Stimulated activated CD8-positive, alpha-beta memory T cell treated with anti-CD3 and anti-CD28 coated beads, Interleukin-7, amount 100 ng/mL, for 1 hour (primary cell): ENCODE measurements at places on chromosomes 5 and 9.

DNA sequence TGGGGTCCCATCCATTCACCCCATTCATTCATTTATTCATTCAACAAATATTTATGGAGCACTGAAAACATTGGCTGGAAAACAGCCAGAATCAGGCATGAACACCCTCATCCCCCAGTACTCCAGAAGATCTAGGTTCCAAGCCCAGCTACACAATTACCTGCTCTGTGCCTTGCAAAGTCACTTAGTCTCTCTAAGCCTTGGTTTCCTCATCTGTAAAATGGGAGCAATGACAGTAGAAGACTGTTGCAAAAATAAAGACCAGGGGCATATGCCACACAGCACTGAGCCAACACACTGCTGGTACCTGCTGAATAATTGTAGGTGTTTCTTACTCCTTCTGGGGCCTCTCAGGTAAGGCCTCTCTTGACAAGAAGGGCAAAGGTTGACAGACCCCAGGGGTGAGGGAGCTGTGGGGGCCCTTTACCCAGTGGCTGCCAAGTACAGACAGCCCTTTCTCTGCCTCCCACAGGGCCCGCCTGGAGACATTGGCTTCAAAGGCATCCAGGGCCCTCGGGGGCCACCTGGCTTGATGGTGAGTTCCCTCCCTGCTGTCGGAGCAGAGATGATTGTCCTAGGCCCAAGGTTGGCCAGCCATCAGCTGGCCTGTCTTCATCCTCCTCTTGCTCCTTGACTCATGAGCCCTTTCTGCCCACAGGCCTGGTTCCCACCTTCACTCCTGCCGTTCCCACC lies 22.6 kb upstream of the ORM1 start:
- no peak for DNase-seq

- no peak for DNase-seq
Measured at GRCh38 chr5:14417276-14417730, 164.3 kb upstream of the OTULINL start.

DNA sequence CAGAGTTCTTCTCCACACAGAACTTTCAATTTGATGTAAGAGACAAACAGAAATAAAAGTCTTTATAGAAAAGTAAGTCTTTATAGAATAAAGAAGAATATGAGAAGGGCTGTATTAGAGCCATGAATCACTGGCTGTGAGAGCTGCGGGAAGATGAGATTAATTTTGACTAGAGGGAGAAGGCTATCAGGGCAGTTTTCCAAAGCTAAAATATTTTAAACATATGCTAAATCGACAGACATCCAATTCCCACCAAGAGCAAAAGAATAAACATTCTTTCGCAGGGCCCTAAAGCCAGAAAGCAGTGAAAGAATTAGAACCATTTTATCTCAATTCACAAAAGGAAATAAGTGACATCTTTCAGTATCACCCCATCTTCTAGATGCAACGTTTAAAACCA lies 208.3 kb upstream of the MAP3K1 start:
- no peak for DNase-seq

DNA sequence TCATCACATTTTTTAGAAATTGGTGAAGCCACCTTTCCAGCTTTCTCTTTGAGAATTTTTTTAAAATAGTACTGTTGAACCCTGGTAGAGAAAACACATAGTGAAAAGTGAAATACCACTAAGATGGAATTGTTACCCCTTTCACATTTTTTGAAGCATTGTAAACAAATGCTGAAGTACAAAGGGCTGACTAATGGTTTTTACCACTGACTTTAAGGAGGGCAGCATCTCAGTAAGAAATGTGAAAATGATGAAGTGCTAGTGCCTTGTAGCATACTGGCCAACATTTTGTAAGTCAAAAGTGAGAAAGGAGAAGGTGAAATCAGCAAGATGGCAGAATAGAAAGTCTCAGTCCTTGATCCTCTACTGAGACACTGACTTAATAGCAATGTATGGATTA lies 320.6 kb downstream of the PJA2 start:
- no peak for DNase-seq

- no peak for DNase-seq
Measured at GRCh38 chr5:8383616-8384015, 514.7 kb downstream of the MTRR start.

- no peak for DNase-seq
Measured at GRCh38 chr9:110073356-110073905, 134.5 kb downstream of the C9orf152 start.

- no peak for DNase-seq
Measured at GRCh38 chr5:64147849-64148441, 17.7 kb upstream of the RNF180 start.

DNA sequence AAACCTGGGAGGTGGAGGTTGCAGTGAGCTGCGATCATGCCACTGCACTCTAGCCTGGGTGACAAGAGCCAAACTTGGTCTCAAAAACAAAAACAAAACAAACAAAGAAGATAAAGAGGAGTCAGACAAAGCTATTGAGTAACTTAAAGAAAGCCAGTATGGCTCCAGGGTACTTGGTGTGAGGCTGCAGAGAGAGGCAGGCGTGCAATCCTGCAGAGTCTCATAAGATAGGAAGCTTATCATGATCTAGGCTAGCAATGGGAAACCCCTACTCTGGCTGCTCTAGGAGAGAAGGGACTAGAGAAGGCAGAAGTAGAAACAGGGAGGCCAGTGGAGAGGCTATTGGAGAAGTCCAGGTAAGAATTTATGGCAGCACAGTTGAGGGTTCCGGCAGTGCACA lies 42.0 kb downstream of the ARRDC3 start:
- no peak for DNase-seq

DNA sequence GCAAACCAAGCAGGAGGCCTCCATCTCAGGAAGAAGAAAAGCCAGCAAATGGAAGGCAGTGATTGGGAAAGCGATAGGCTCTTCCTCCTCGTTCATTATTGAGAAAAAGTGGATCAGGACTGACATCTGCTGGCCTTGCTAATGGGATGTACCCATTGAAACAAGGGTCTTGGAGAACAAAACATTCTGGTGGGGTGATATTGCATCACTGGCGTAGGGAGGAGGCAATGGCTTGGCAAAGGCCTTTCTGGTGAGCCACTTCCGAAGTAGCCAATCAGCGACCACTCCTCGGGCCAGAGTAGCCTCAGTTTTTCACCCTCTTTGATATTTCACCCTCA lies 86.7 kb upstream of the NFIB start:
- no peak for DNase-seq

- DNase-seq: no peak
Measured at GRCh38 chr9:37449862-37450632, 15.2 kb downstream of the ZBTB5 start.

- no peak for DNase-seq
Measured at GRCh38 chr5:139193928-139194327, 4.2 kb downstream of the SIL1 start.
